ENCODE measurements at places on chromosomes 12 and 14.

DNA sequence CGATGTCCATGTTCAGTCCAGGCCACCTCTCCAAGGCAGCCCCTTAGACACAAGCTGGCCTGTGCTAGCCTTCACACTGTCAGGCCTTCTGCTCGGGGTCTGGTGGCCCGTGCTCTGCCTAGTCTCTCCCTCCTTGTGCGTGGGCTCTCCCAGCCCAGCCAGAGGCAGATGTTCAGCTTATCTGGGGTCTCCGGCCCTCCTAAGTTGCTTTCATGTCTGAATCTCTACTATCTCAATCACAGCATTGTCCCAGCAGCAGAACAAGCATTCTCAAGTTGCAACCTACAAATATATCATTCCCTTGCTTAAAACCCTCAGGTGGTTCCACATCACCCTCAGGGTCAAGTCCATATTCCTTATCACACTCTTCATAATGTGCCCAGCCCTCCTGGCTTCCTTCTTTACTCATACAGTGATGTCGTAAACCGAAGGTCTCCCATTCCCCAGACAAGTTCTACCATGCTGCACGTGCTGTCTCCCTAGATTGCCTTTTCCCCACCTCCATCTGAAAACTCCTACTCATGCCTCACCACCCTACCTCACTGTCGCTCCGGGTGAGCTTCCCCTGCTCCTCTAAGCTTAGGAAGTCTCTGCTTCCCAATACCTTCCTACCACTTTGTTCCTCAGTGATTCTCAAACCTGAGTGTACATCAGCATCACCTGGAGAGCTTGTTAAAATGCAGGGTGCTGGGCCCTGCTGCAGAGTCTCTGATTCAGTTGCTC is 1.5 kb downstream of the KRT73 start:
- no peak for DNase-seq

GRCh38 chr14:42872786-42873185 is 1266.1 kb downstream of the LRFN5 start:
- DNase-seq = no peak

DNA sequence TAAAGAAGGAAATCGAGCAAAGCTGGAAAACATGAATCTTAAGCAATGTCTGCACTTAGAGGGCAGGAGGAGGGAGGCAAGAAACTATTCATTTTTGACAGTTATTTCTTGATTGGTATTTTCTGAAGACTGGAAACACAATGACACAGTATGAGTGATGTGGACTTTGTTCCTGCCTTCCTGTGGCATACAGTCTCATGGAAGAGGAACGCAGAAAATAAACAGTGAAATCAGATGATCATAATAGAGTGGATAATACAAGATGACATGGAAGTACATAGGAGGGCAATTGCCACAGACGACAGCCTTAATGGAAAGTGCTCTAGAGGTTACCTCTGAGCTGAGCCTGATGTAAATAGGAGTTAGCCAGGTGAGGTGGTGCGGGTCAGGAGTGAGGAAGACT is 140.4 kb upstream of the MAX start:
- DNase-seq = no peak

GRCh38 chr12:46562625-46563225 is 190.2 kb upstream of the SLC38A2 start:
- DNase-seq = no peak

DNA sequence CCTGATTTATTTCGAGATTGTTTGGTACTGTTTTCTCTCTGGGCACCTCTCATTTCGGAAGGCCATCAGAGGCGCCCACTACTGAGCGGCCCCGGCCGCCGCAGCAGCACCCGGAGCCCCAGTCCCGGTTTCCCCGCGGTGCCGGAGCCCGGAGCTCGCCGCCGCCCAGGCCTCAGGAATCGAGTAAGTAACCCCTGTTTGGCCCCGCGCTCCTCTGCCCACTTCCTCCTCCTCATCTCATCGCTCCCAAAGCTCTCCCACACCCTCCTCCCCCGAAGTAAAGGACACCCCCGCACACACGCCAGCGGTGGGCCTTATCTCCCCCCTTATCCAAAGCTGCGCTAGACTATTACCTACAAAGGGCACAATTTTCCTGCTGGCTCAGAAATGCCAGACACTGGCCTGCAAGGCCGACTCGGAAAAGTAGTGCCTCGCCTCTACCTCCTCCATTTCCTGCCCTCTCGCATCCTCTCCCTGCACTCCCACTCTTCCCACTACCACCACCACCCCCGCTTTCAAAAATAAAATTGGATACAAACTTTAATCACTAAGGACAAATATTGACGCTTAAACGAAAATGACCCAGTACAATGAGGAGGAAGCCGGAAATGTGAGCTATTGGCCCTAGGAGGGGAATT is 637 bp upstream of the FOXG1 start:
- no peak for DNase-seq

- no peak for DNase-seq
Observed at GRCh38 chr12:28899951-28900350, 249.1 kb upstream of the FAR2 start.

- DNase-seq = no peak
Observed at GRCh38 chr14:61341275-61342206, 20.2 kb downstream of the PRKCH start.

DNA sequence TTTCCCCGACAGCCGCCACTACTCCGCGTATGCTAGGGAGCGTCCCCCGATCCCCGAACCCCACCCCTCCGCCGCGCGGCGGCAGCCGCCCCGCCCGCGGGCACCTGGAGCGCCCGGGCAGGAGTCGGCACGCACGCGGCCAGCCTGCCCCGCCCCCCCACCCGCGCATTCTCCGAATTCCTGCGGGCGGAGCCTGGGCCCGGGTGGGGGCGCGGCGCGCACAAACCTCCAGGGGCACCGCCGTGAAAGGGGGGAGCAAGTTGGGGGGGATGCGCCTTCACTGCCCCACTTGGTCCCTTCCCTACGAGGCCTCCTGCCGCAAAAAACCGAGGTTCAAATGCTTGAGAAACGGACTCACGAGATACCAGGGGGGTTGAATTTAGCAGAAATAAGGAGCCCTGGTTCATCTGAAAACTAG is 1.7 kb downstream of the AJUBA start:
- no peak for DNase-seq

DNA sequence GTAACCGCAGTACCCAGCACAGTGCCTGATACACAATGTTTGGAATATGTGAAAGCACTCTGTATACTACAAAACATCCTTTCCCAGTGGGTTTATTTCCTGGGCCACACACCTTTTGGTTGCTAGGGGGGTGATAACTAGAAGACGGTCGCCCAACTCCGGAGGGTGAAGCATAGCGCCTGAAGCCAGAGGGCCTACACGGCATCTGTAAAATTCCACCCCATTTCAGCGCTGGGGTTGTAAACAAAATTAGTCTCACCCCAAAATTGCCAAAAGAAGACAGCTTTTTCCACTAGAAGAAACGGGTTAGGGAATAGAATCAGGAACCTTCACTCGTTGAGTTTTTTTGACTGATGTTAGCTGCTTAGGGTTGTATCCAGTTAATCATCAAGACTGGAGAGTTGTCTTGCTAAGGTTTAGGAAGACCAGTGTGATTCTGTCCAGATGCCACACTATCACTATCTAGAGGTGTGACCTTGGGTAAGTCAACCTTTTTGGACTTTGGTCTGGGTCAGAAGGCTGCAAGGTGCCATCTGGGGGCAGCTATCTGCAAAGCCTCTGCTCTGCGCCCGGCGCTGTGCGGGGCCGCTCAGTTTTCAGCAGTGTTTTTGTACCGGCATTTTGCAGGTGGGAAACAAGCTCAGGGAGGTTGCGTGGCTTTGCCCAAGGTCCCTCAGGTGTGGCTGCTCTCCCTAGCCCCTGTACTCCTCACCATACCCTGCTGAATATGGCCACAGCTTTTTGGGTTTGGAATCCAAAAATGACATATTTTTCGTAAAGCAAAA is 1.3 kb downstream of the ZNF839 start:
- DNase-seq = no peak

DNA sequence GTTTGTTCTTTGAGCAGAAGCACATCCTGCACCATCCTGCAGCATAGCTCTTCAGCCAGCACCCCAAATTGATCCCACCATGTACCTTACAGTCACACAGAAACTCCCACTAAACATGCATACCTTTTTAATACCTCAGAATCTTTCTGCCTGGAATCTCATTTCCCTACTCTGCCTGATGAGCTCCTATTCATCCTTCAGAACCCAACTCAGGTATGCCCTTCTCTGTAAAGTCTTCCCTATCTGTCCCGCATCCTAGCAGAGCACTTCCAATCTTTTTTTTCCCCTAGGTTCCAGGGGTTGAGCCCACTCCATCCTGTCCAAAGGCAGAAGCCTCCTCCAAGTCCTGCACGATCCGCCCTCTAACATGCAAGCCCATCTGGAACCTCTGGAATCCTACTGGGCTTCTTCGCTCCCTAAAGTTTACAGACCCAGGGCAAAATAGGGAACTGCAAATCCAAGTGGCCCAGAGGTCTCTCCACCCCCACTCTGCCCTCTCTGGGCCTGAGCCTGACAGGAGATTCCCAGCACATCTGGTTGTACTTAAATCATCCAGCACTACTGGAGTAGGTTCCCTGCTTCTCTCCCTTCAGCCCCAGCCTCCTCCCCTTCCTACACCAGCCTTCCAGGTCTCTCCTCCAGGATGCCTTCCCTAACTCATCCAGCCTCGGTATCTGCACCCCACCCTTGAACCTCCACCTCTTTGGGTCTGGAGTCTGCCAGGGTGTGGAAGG is 4.1 kb upstream of the FIGNL2 start:
- no peak for DNase-seq

DNA sequence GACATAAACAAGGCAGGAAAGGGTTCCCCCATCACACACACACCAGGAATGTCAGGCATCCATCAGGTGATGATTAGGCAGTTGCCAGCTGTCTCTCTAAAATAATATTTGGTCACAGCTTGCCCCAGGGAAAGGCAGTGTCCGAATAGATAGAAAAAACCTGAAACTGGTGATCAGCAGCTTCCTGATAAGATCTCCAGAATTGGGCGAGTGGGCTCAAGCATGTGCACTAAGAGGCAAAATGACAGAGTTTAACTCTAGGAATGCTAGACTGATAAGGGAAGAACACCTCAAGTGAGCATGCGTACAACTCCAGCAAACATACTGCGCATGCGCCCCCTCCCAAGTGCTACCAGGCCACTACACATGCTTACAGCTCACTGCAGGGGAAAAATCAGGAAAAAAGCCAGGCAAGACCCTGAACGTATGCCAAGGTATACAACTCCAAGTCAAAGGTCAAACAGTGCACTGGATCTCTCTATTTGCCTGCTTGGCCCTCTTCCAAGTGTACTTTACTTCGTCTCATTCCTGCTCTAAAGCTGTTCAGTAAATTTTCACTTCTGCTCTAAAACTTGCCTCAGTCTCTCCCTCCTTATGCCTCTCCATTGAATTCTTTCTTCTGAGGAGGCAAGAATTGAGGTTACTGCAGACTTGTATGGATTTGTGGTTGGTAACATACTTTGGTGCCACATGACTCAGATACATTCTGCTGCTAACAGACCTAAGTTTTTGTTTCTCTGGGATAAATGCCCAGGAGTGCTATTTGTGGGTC is 73.5 kb upstream of the VASH1 start:
- DNase-seq = no peak

DNA sequence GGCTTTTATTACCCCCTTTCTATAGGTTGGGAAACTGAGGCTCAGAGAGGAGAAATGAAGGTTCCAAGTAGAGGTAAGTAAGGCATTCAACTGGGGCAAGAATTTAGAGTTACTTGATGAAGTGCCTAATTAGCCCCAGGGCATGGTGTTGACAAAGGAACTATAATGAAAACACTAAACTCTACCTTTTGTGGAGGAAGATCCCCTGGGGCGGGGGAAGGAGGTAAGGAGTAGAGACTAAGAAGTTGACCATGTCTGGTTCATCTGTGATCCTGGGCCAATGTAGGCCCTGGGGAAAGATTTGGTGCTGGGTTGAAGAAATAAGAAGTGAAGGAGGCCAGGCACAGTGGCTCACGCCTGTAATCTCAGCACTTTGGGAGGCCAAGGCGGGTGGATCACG is 16.2 kb upstream of the COX6A1 start:
- no peak for DNase-seq

DNA sequence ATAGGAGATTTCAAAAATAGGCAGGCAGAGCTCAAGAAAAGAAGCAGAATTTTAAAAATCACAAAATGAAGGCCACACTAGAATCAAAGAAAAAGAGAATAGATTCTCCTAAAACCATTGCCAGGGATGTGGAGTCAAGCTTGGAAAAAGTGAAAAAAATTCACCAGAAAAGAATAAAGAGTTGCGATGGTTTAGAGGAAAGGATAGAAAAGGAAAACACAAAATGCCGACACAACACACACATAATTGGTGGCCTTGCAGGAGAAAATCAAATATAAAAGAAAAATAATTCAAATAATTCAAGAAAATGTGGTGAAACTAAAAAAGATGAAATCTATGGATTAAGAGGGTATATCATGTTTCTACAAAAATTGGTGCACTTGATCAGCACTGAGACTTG is 181.6 kb upstream of the C14orf180 start:
- DNase-seq = no peak

DNA sequence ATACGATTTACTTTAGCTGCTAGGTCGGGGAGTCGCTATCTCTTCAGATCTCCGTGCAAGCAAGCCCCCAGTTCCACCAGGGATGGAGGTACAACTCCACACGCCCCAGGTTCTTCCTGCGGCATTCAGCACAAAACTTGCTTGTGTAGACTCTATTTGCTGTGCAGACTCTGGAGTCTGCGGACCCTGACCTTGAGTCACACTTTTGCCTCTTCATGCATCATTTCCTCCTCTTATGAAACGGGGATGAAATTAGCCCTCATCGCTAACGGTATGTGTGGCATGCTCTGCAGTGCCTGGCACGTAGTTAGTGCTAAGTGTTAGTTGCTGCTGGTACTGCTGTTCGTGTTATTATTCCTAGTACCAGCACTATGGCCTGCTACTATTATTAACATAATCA is 84.4 kb downstream of the TMEM132D start:
- no peak for DNase-seq

- DNase-seq = peak; percentile 60
Observed at GRCh38 chr12:121060149-121061001, 21.3 kb upstream of the OASL start.

All from KG1 (cell line).